ENCODE measurements at places on chromosomes 5 and 9.

- no peak for DNase-seq
These were observed 27.2 kb downstream of the CMYA5 start for GRCh38 chr5:79716839-79717238.

GRCh38 chr9:128374221-128374675, 3.1 kb downstream of the URM1 start:
- DNase-seq = no peak

DNA sequence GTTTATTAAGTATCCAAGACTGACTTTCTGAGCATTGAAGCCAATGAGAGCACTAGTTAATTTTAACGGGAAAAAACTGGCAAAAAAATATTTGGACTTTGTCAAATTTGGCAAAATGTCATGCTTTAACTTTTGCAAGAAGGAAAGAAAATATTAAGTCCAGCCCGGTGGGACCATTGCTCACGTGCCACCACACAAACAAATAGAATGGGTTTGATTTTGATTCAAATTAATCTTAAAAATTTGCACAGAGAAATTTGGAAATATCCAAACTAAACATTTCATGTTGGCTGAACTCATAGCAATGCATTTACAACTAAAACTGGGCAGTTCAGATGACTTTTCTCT, 302.2 kb downstream of the EBF1 start:
- DNase-seq = no peak

GRCh38 chr5:135203019-135203418, 169.0 kb upstream of the PITX1 start:
- no peak for DNase-seq

DNA sequence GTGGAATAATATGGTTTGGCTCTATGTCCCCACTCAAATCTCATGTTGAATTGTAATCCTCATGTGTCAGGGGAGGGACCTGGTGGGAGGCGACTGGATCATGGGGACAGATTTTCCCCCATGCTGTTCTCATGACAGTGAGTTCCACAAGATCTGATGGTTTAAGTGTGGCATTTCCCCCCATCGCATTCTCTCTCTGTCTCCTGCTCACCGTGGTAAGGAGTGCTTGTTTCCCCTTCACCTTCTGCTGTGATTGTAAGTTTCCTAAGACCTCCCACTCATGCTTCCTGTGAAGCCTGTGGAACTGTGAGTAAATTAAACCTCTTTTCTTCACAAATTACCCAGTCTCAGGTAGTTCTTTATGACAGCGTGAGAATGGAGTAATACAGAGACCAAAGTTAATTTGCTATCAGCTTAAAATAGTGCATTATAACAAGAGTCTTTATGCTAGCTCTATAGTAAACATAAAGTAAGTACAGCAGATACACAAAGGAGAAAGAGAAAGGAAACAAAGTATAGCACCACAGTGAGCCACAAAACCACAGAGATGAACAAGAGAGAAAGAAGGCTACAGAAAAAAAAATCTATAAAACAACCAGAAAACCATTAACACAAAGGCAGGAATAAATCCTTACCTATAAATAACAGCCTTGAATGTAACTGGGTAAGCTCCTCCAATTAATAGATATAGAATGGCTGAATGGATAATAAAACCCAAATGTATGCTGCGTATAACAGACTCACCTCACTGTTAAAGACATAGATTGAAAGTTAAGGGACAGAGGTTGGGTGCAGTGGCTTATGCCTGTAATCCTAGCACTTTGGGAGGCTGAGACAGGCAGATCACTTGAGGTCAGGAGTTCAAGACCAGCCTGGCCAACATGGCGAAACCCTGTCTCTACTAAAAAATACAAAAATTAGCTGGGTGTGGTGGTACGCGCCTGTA, 39.7 kb downstream of the RAPGEF6 start:
- DNase-seq = no peak

DNA sequence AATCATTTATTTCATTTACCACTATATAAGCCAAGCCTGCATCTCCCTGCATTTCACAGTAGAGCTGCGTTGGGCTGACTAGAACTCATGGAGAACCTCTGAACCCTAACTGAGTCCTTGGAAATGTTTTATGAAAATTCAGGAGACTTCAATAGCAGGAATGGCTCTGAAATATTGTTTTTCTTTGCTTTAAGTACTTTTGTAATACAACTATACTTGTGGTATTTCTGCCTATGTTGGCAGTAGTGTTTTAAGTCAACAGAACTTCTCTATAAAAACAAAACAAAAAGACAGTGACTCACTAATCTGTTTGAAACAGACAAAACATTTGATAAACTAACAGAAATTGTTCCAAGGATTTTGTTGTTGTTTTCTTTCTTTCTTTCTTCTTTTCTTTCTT, 489.2 kb upstream of the MEF2C start:
- no peak for DNase-seq

Measured in NCI-H1436 treated with DMSO at 0.1 percent for 48 hours (cell line).